ENCODE measurements at places on chromosomes 7 and 10.

DNA sequence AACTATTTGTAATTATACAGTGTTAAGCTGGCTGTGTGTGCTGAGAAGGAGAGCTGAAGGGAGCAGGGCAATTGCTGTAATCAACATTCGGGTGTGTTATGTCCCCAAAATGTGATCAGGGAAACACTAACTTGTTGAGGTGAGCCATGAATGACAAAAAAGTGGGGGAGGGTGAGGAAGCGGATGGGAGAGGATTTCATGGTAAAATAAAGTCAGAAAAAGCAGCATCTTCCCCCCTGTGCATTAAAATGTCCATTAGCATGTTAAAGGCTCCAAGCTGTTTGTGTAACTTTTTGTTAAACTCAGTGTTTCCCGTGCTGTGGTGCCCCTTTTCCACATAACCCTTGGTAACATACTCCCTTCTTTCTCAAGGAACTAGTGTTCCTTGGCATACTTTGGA lies 84.9 kb downstream of the ARID5B start:
- DNase-seq, result no peak

GRCh38 chr10:110401401-110402076 lies 96.2 kb upstream of the DUSP5 start:
- DNase-seq, result no peak

- no peak for DNase-seq
Observed at GRCh38 chr10:119439922-119440321, 102.6 kb downstream of the RGS10 start.

- no peak for DNase-seq
Observed at GRCh38 chr10:2020836-2021235, 283.5 kb upstream of the ADARB2 start.

DNA sequence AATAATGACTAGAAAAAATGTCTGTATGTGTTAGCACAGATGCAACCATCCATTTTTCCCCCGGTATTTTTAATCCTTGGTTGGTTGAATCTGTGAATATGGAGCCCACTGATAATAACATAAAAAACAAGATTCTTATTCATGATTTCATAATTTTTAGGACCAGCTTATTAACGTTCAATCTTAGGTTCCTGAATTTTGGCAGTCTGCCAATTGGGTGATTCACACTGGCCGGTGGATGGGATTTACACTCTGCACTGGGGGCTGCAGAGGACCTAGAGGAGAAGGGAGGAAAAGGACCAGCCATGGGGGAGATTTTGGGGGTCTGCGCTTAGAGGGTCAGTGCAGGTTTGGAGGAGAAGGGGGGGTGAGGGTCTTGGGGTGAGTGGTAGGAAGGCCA lies 327.9 kb downstream of the ACTR3B start:
- no peak for DNase-seq

GRCh38 chr7:25831062-25831691 lies 320.8 kb upstream of the NFE2L3 start:
- no peak for DNase-seq

GRCh38 chr7:102967798-102968197 lies 55.0 kb downstream of the LRRC17 start:
- DNase-seq, result no peak

Measured in CD4-positive, alpha-beta T cell treated with Interferon alpha-2 for 1 hour (primary cell).